ENCODE measurements at places on chromosomes 3 and 15.

DNA sequence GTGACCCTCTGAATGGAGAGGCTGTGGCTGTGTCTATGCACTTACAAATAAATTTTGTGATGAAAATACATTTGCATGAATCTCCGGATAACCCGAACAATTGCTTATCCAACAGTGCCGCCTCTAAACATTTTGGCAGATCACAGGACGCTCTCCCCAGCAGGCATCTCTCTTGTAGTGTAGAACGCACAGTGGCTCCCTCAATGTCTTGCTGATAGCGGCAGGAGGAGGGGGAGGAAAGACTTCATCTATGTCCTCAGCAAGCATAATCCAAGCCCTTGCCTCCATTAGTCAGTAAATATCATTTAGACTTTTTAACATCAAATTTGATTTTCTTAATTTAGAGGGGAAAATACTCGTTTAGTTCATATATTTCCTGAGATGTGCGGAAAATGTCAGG lies 318.1 kb upstream of the IGF1R start:
- DNase-seq = no peak

- peak; percentile 49 for DNase-seq
Measured at GRCh38 chr3:178847190-178847589, 224.4 kb downstream of the ZMAT3 start.

- DNase-seq = no peak
Measured at GRCh38 chr3:193879864-193880242, 256.1 kb upstream of the HES1 start.

GRCh38 chr3:125121246-125122010 lies 65.6 kb upstream of the HEG1 start:
- no peak for DNase-seq

GRCh38 chr15:77026501-77027110 lies 31.7 kb downstream of the PSTPIP1 start:
- DNase-seq = no peak

DNA sequence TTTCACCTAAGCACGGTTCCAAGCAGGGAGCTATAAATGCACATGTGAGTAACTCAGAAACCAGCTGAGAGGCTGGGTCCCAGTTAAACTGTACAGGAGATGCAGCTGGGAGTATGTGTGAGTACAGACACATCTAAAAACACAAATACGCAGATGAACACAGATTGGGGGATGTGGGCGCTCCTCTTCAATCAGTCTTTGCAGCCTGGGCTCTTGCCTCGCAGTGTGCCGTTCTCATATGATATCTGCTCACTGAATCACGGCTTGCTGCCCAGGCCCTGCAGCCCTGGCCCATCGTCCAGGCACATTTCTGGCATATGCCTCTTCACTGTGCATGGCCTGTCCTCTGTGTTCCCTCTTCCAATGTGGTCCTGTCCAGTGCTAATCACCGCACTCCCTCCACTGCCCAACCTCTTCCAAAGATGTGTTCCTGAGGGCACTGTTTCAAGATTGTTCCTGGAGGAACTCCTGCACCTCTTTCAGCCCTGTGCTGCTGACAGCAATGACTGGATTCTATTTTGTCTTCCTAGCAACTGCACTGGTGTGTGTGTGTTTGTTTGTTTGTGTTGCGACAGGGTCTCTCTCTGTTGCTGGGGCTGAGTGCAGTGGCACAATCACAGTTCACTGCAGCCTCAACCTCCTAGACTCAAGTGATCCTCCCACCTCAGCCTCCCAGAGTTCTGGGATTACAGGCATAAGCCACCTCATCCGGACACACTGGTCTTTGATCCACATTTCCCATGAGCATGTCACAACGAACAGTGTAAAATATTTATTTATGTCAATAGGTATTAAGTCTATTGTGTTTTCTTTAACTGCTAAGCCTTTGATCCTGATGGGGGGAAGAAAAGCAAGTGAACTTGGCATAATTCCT lies 17.0 kb downstream of the CA12 start:
- DNase-seq = no peak

DNA sequence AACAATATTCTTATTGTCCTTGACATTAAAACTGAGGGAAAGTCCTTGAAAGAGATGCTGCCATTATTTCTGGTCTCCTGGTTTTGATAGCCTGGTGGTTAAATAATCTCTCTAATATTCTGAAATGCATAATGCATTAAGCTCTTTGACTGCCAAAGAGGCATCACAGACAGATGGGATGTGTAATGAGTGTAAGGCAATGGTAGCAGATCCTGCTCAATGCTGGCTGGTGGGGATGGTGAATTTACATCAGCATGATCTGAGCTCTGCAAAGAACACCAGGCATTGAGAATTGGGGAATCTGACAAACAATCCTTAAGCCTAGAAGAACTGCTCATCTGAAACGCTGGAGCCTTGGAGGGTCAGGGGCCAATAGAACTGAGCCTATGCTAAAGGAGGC lies 528.6 kb upstream of the LMCD1 start:
- no peak for DNase-seq

GRCh38 chr3:4754180-4755086 lies 224.8 kb upstream of the BHLHE40 start:
- no peak for DNase-seq

Data from astrocyte of the hippocampus (primary cell).